ENCODE measurements at places on chromosomes 5 and 9. TPM values are rescaled to one million over a fixed set of nuclear protein-coding genes. Genes with fewer than 3 reads are reported as not detected.

DNA sequence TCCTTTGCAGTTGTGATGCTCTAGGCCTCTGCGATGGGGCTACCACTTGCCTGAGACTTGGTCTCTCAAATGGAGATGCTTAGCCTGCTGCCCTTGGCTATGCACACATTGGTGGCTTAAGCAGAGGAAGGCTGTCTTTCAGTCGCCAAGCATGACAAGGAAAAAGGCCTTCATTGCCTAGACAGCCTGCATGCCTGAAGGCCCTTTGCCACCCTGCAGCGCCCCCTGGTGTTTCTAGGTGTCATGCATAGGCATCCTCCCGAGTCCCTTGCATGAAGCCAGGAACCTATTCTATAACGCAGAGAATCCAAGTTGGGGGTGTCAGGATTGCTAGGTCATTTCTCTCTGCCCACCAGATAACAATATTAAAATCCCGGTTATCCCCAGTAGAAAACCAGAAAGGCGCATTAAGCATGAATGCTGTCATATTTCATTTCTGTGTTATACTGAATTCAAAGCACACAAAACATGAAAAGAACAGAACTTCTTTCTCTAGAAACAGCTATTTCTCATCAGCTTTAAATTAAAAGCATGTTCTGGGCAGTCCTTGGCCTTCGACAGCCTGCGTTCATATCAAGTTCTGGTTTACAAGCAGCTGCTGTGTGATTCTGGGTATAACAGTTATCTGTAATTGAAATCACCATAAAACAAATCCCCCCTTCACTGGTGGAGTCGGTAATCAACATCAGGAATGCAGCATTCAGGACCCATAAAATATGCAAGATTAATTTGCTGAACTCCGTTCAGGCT lies 59.7 kb upstream of the TRPC7 start:
- DNase-seq, result no peak

The EPB41L4A gene
- 0.04 TPM for total RNA-seq

DNA sequence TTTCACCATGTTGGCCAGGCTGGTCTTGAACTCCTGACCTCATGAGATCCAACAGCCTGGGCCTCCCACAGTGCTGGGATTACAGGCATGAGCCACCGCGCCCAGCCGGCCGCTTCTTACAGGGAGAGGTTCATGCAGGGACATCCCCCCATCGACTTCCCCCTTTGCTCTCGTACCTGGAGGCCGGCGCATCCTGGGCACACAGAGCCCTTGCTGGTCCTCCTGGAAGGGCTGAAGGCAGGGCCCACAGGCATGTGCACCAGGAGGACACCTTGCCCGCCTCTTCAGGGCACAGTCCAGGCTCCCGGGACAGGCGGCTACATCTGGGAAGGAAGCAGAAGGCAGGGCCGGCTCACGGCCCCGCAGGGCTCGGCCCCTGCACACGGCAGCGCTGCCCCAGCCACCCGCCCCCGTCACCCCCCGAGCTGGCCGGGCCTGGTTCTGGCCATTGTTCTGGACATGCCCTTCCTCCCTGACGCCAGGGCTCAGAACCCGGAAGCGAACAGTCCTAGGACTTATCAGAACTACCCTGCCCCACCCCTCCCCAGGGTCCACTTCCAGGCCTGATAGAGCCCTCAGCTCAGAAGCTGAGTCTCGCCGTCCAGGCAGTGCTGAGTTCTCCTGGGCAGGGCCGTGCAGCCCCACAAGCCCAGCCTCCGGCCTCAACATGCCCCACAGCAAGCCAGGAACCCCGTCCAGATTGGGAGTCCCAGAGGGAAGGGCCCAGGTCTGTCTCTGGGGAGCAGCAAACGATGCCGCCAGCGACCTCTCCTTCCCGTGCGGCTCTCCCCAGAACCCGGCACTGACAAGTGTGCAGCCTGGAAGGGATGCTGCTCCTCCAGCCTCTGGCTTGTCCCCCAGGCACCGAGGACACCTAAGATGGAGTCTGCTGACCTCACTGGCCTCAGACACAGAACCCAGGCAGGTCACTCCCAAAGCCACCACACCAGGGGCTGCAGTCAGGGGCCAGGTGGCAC lies 2.9 kb downstream of the NPDC1 start:
- no peak for DNase-seq

GRCh38 chr5:61496860-61497259 lies 164.8 kb downstream of the ZSWIM6 start:
- no peak for DNase-seq

DNA sequence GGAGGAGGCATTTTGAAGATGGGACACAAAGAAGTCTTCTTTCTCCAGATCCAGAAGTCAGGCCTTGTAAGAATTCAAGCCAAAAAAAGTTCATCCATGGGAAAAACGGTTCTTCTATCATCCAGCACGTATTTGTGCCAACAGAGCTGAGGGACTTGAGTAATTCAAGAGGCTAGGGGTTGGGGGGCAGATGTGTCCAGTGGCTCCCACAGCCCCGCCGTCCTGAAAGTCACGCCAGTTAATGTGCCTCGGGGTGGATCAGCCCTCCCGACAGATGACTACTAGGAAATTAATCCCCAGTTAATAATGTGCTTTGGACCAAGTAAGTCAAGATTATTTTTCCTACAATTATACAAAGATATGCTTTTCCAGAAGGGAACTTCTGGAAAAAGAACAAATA lies 23.4 kb downstream of the NREP start:
- no peak for DNase-seq

DNA sequence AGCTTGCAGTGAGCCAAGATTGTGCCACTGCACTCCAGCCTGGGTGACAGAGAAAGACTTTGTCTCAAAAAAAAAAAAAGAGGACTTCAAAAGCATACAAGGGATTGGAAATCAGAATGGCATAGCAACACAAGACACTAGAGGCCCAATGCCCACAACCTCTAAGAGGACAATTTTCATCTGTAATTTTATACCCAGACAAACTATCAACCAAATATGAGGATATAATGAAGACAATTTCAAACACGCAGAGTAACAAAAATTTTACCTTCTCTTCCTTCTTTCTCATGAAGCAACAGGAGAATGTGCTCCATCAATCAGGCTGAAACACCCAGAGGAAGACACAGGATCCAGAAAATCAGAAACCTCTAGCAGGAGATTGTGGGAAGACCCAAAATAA lies 46.8 kb downstream of the GCNT4 start:
- no peak for DNase-seq

- no peak for DNase-seq
Observed at GRCh38 chr9:126371007-126371870, 44.6 kb downstream of the MVB12B start.

The ZNF483 gene
- total RNA-seq, result 2.8 TPM

The MOB3B gene
- 0.20 TPM for total RNA-seq

GRCh38 chr5:113250341-113250953 lies 184.3 kb downstream of the TSSK1B start:
- DNase-seq, result no peak

DNA sequence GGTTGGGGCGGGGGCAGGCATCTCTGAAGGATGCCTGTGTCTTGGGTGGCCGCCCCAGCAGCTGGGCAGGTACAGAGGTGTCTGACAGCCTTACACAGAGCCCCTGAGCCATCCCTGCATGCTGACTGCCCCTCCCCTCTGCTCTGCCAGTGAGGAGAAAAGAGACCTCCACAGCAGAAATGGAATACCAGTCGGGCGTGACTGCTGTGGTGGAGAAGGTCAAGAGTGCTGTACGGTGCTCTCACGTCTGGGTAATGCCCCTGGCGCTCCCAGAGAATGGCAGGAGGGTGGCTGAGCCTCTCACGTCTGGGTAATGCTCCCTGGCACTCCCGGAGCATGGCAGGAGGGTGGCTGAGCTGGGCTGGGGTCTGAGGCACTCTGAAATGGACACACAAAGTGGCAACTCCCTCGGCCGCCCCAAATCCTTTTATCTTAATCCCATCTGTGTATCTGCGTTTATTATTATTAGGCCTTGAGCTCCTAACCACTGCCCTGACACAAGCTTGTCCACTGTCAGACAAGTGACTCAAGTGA lies 2.5 kb upstream of the RABL6 start:
- DNase-seq, result no peak

GRCh38 chr5:20575571-20575970 lies 587.6 kb upstream of the CDH18 start:
- no peak for DNase-seq

The ECM2 gene
- total RNA-seq, result not detected

- DNase-seq, result no peak
Observed at GRCh38 chr9:112792670-112793069, 42.1 kb downstream of the SNX30 start.
